ENCODE measurements at places on chromosomes 11 and 22. TPM values are rescaled to one million over a fixed set of nuclear protein-coding genes. Genes with fewer than 3 reads are reported as not detected.

Gene MRGPRF
- total RNA-seq = 0.12 TPM

Gene SEPTIN5
- total RNA-seq = 6.7 TPM

Gene EFEMP2
- total RNA-seq = 0.52 TPM

Gene TIGD3
- 0.82 TPM for total RNA-seq

Gene MEI1
- total RNA-seq = not detected

Gene ANO5
- 1.9 TPM for total RNA-seq
